ENCODE measurements at places on chromosomes 3 and 15.

DNA sequence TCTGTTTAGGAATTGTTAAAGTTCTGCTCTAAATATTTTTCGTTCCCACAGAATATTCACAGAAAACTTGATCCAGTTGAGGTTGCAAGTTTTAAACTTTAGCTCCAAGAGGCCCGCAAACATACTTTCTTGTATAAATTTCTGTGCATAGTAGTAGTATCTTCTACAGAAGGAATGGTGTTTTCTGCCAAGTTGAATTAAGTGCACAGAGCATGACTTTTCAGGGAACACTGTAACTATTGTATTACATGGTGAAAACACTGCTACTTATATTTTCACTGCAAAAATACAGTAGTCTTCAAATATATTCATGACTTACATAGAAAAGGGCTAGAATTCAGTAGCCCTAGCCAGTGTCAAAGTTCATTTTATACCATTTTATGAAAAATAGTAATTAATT, 67.0 kb downstream of the SUCNR1 start:
- no peak for DNase-seq

- DNase-seq, result no peak
Observed at GRCh38 chr3:181741417-181741816, 29.7 kb downstream of the SOX2 start.

- DNase-seq, result no peak
Observed at GRCh38 chr3:72155391-72156064, 370.6 kb upstream of the PROK2 start.

GRCh38 chr3:24545887-24546286, 51.2 kb upstream of the THRB start:
- DNase-seq, result no peak

DNA sequence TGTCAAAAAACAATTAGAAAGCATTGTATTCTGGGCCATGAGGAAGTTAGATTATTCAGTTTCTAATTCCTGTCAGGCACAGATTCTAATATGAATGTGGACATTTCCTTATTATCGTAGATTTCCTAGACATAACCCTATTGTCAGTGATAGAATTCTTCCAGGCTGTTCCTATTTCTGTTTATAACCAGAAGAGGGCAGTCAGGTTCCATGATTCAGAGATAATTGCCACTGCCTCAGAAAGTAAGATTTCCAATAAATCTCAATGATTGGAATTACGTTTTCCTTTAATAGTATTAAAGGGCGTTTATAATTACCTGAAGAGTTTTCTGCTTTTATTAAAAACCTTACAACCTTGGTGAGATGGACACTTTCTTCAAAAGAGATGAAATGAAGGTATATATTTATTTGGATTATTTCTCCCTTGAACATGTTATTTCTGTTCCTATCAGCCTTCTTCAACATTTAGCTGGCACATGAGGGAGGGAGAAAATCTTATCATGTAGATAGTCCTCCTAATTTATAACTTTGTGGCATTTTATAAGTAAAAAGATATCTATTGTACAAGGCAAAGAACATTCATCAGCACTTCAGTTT, 439.2 kb downstream of the MCTP2 start:
- no peak for DNase-seq

DNA sequence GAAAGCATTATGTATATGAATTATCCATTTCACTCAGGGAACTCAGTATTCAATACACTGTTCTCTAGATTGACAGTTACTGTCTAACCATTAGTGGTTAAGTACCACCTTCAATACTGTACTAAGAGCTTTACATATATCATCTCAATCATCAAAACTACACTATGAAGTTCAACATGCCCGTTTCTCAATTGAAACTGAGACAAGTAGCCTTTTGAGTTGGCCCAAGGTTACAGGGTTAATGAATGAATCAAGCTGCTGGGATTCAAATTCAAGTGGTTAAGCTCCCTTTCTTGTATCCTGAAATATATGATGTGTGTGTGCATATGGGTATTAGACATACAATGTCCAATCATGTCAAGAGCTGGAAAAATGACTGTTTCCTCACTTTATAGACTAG, 5.8 kb downstream of the TASOR start:
- DNase-seq, result no peak

GRCh38 chr3:55669133-55669532, 182.0 kb upstream of the WNT5A start:
- DNase-seq, result no peak

- no peak for DNase-seq
Observed at GRCh38 chr3:135581806-135582205, 383.7 kb upstream of the PPP2R3A start.

- DNase-seq, result no peak
Observed at GRCh38 chr15:52082197-52083036, 30.2 kb downstream of the BCL2L10 start.

DNA sequence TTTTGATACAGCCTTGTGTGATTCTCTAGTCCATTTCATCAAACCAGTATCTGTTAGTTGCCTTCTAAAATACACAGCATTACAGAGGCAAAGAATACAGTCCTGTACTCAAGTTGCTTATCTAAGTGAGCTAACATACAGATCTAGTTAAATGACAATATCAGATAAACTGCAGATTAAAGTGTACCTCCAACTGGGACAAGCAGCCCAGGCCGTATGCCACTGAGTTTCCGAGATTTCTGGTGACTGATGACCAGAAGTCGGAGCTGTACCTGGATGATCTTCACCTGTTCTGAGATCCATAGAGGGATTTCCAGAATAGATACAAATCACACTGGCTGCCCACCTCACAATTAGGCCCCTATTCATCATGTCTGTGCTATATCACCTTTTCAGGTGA, 6.3 kb upstream of the TRIM59 start:
- no peak for DNase-seq

DNA sequence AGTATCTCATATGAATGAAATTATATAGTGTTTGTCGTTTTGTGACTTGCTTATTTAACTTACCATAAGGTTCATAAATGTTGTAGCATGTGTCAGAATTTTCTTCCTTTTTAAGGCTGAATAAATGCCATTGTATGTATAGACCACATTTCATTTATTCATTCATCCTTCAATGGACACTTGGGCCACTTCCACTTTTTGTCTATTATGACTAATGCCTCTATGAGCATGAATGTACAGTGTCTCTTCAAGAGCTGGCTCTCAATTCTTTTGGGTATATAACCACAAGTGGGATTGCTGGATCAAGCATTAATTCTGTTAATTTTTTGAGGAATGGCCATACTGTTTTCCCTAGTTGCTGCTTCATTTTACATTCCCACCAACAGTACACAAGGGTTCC, 156.1 kb downstream of the VPS8 start:
- no peak for DNase-seq

DNA sequence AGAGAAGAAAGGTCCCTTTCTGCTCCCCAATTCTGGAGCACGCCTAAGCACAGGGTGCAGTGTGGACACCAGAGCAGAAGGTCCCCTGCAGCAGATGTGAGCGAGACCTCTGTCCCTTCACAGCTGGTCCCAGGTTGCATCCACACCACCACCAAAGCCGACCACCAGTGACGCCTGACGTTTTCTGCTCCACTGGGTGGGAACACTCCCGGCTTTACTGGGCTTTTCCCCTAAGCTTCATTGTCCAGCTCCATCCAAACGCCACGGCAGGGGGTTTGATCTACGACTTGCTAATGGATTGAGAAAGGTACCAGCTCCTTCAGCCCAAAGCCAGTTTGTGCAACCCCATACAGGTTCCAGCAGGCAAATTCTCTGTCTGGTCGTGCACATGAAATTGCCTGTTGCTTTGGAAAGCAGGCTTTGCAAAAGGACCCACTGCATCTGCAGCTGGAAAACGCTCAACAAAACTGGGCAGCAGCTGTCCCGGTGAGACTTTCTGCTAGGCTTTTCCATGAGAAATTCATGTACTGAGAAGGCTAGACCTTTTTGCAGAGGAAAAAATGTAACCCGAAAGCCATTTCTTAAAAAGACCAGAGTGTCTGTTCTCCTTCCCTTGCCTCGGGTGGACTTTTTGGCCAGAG, 31.1 kb downstream of the ADAMTS17 start:
- DNase-seq, result no peak

- DNase-seq, result no peak
Observed at GRCh38 chr3:40995271-40995670, 204.0 kb upstream of the CTNNB1 start.

- DNase-seq, result no peak
Observed at GRCh38 chr15:23567921-23568320, 2.4 kb downstream of the MKRN3 start.

- DNase-seq, result no peak
Observed at GRCh38 chr3:115792206-115792955, 169.1 kb downstream of the GAP43 start.

DNA sequence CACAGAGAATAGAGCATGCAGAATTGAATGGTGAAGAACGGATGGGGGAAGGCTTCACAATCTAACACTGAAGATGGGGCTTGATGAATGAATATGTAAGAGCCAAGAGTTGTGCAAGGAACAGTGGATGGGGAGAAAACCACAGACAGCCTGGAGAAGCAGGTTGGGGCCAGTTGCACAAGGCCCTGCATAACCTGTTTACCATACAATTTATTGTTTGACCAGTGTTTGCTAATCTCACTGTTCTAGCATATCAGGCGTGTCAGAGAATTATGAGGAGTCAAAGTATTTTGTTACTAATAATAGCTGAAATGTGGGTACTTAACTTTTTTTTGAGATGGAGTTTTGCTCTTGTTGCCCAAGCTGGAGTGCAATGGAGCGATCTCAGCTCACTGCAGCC, 36.4 kb downstream of the LINS1 start:
- DNase-seq, result no peak

- no peak for DNase-seq
Observed at GRCh38 chr15:44782516-44782915, 46.2 kb downstream of the TRIM69 start.

DNA sequence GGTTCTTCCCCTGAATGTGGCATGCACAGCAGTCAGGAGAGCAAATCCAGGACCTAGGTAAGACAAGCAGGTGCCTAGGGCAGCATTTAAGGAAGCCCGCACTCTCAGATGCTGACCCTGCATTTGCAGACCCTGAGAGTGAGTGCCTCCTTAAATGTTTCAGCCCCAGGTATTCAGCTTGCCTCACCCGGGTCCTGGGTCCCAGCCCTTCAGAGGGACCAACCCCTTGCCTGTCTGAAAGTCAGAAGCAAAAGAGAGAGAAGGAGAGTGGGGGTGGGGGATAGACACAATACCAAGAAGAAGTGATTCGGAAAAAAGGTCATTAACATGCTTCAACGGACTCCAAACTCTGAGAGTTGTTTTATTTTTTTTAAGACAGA, 75.0 kb downstream of the MEGF11 start:
- DNase-seq, result no peak

GRCh38 chr15:99169769-99170311, 65.0 kb downstream of the SYNM start:
- DNase-seq, result no peak

DNA sequence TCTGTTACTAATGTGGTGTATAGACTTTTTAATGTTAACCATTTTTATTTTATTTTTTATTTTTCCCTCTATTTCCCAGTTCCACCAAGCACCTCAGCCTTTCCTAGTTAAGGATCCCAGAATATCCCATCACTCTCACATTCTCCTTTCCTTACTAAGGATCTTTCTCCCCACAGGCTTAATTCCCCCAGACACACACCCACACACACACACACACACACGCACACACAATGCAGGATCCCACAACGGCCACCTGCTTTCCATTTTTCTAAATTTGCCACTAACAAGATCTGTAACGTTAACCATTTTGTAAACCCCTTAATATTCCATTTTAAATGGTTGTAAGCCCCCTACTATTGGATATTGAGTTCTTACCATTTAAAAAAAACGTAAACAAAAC, 404.1 kb downstream of the ZIC1 start:
- no peak for DNase-seq

GRCh38 chr3:165078293-165078692, at the start of gene SI:
SI (minus strand) TSS chr3:165078496; CDS start chr3:165076012, 2,484 bp downstream.
- DNase-seq, result no peak

- DNase-seq, result no peak
Observed at GRCh38 chr3:130258532-130258952, 86.9 kb upstream of the COL6A5 start.

- no peak for DNase-seq
Observed at GRCh38 chr3:108017587-108017986, 73.2 kb downstream of the CD47 start.

DNA sequence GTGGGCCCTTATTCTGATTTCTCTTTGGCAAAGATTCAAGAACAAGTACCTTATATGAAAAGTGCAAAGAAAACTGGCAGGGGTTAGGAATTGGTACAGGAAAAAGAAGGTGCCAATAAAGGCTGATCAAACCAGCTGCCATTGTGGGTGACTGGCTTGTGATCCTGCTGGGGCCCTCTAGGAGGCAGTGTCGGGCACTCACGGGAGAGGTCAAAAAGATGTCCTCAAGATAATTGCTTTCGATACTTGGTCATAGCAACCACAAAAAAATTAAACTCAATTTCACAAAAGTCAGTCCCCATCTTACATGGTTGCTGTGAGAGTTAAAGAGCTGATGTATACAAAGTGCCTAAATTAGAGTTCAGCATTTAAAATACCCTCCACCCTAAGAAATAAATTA, 31.0 kb upstream of the CAV3 start:
- DNase-seq, result no peak

DNA sequence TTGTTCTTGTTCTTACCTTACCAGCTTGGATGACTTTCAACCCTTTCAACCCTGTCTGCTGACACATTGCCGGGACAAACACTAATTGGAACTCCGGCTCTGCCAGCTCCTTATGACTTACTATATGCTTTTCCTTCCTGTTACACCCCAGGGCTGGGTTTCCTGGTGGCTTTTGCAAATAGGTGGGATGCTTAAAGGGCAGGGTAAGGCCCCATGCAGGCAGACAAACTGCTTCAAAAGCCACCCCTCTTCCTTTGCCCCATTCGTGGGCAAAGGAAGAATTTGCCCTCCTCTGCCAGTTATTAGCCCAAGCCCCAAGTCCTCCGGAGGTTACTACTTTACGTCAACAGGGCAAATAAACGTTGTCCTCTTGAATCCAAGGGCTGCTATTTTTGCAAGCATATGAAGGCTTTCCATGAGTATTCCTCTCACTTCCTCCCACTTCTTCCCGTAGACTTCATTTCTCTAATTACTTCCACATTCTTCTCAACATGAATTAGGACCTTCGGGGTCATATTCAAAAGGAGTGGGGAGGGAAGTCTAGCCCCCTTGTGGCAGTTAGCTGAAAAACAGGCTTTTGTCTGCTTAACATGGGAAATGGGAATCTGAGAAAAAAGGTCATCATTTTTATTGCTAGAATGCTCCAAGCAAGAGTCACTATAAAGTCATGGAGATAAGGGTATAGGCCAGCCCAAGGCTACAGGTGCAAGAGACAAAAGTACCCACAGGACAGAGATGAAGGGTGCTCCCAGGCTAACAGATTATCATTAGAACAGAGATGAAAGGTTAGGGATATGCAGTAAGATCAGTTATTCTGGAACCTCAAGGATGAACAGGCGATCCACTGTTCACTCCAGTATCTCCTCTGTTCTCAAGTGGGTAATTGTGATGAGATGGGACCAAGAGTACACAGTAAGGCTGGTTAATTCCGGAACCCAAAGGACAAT, 56.3 kb upstream of the FSTL1 start:
- DNase-seq, result no peak

GRCh38 chr15:91867581-91868026, 14.1 kb downstream of the SLCO3A1 start:
- no peak for DNase-seq
